ENCODE measurements at places on chromosomes 4 and X. TPM values are rescaled to one million over a fixed set of nuclear protein-coding genes. Genes with fewer than 3 reads are reported as not detected.

The RAB33B gene
- total RNA-seq = 13.2 TPM

The HS3ST1 gene
- under 0.01 TPM for total RNA-seq

The JCHAIN gene
- 5.8 TPM for total RNA-seq

The CLDN2 gene
- not detected for total RNA-seq

The RASSF6 gene
- total RNA-seq = under 0.01 TPM

Measured in smooth muscle cell of trachea (primary cell).